ENCODE measurements at places on chromosomes 2 and 18. TPM values are rescaled to one million over a fixed set of nuclear protein-coding genes. Genes with fewer than 3 reads are reported as not detected.

ANKRD62 gene
- not detected for polyA plus RNA-seq

PMAIP1 gene
- polyA plus RNA-seq = 7.3 TPM

UPP2 gene
- not detected for polyA plus RNA-seq

ARHGAP15 gene
- not detected for polyA plus RNA-seq

CYP20A1 gene
- polyA plus RNA-seq = 9.6 TPM

DNA sequence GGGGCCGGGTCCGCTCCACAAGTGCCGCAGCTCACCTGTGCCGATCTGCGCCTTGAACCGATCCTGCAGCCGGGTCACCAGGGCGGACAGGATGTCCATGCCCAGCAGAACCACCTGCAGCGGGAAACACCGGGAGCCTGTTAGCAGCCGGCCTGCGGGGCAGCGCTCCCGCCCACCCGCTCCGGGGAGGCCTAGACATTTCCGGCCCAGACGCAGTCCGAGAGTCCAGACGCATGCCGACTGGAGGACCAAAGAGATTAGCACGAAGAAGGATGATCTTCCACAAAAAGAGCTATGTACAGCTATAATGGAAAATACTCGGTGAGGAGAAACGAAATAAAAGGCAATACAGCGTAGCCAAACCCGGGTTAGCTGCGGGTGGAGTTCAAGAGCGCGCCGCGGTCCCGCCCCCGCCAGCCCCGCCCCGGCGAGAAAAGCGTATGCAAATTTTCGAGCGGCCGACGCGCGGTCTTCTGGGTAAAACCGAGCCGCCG, 421 bp upstream of the RNU4ATAC start:
- no peaks in the 10 kb centered on the region for H3K27me3 ChIP-seq
- DNase-seq = peak; percentile 87
- no peaks in the 10 kb centered on the region for H3K36me3 ChIP-seq
- peaks cover 18% of the 10 kb centered on the region for H3K4me1 ChIP-seq

DNA sequence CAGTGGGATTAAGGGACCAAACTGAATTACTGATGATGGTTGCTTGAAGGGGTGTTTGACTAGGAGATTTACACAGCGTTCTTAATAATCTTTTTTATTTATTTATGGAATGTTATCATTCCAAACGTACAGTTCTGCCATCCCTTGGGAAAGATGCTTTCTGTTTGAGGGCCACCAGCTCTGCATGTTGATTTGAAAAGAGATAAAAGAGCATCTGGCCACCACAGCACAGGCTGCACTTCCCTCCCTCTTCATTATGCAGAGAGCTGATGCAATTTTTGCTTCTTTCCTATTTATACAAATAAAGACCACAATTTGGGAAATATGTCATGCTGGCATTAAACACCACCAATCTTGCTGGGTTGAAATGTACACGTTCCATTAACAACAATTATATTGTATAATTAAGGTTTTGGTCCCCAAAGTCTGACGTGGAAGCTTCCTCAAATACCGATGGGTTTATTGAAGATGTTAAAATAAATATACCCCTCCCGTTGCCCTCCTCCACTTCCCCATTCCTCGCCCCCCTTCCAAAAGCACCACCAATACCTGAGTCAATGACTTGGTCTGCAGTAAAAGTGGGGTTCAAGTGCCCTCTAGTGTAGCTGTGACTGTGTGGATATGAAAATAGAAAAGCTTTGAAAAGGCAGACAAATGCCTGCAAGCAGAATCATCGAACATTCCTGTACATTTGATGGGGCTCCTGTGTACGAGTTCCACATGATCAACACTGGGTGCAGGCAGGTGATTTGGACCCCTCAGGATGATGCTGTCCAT, 211.9 kb downstream of the HRH4 start:
- H3K27me3 ChIP-seq = peaks cover 16% of the 10 kb centered on the region
- DNase-seq = no peak
- H3K36me3 ChIP-seq = no peaks in the 10 kb centered on the region
- H3K4me1 ChIP-seq = no peaks in the 10 kb centered on the region
- no peak overlapping the region for H3K27ac ChIP-seq

DNA sequence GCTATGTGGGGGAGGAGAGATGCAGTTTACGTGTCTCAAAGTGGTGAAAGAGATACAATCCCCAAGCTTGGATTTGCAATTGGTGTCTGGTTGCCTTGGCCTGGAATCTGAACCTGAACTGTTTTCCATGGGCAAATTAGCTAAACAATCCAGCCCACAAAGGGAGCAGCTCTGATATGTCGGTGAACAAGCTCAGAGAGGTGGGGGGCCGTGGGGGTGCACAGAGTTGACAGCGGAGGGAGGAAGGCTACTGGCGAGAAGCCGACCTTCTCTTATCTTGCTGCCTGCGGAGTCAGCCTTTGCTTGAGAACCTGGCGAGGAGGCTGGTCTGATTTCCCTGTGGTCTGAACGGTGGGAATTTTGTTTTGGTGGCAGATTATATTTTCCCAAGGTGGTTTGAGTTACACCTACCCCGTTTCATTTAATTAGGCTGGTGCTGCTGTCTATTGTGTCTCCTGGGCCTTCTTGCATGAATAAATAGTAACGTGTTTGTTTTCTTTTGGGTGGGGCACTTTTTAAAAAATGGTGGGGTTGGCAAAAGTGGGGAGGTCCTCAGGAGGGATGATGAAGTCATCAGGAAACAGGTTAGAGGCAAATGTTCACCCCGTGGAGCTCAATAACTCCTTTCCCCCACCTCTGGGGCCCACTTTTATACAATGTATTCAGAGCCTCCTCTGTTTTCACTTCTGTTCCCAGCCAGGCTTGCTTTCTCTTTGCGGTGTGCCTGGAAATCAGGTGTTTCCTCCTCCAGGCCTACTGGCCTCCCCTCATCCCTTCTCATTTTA, 80.9 kb upstream of the IGFBP5 start:
- no peak for DNase-seq
- no peaks in the 10 kb centered on the region for H3K4me1 ChIP-seq
- no peak overlapping the region for H3K4me3 ChIP-seq
- no peaks in the 10 kb centered on the region for H3K27me3 ChIP-seq

DNA sequence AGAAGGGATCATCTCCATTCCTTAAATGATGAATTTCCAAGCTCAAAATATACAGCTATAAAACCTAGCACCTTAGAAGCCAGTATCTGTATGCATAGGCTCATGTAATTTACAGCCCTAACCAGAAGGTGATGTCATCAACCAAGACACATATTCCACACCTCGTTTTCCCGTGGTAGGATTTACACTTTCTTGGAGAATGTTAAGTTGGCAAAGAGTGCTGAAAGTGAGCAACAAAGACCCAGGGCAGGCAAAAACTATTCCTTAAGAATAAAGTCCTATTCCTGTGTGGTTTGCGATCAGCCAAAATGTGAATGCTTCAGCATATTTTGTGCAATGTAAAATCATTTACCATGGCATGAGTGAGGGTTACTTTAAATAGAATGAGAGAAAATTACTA, 247.1 kb downstream of the OSR1 start:
- no peak for DNase-seq
- H3K27me3 ChIP-seq = no peaks in the 10 kb centered on the region
- H3K36me3 ChIP-seq = no peaks in the 10 kb centered on the region
- H3K4me3 ChIP-seq = no peak overlapping the region
- H3K27ac ChIP-seq = no peak overlapping the region

GRCh38 chr2:188478724-188479123, 187.1 kb downstream of the GULP1 start:
- H3K4me1 ChIP-seq = peaks cover 4% of the 10 kb centered on the region
- no peaks in the 10 kb centered on the region for H3K27me3 ChIP-seq
- H3K27ac ChIP-seq = no peak overlapping the region
- H3K4me3 ChIP-seq = no peak overlapping the region

- peaks cover 12% of the 10 kb centered on the region for H3K36me3 ChIP-seq
- no peak overlapping the region for H3K4me3 ChIP-seq
- DNase-seq = no peak
- H3K27ac ChIP-seq = no peak overlapping the region
- no peaks in the 10 kb centered on the region for H3K4me1 ChIP-seq
These were observed 28.5 kb downstream of the ITGB1BP1 start for GRCh38 chr2:9394816-9395215.

DNA sequence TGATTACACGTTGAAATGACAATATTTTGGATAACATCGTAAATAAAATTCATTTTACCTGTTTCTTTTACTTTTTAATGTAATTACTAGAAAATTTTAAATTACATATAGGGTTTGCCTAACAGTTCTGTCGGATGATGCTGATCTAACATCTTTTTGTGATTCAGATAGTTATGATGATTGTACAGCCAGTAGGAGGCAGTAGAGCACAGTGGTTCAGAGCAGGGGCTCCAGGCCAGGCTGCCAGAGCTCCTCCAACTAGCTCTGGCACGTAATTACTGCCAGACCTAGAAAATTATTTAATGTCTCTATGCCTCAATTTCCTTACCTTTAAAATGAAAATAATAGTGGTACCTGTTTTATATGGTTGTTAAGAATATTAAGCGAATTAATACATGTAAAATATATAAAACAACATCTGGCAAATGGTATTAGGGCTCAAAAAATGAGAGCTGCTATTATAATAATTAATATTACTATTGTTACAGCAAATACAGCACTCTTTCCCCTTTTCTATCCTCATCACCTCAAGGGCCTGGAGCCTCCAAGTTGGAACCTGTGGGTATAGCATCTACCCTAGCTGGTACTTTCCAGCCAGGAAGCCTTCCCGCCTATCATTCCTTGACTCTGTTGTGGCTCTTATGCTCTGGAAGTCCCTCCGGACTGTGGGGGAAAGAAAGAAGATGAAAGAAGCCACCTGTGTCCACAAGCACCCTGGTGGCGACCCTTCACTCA, 47.7 kb upstream of the PLA2R1 start:
- no peak overlapping the region for H3K27ac ChIP-seq
- DNase-seq = peak; percentile 83
- no peaks in the 10 kb centered on the region for H3K36me3 ChIP-seq
- H3K4me3 ChIP-seq = no peak overlapping the region
- H3K27me3 ChIP-seq = no peaks in the 10 kb centered on the region

GRCh38 chr18:38045845-38046244, 480.2 kb upstream of the CELF4 start:
- H3K4me3 ChIP-seq = no peak overlapping the region
- H3K27ac ChIP-seq = no peak overlapping the region
- H3K4me1 ChIP-seq = no peaks in the 10 kb centered on the region
- no peaks in the 10 kb centered on the region for H3K36me3 ChIP-seq

All from endothelial cell of umbilical vein (primary cell).